ENCODE measurements at places on chromosomes 4 and X.
A peak's percentile ranks its signal among the peaks of the same experiment; 100 is the strongest.

DNA sequence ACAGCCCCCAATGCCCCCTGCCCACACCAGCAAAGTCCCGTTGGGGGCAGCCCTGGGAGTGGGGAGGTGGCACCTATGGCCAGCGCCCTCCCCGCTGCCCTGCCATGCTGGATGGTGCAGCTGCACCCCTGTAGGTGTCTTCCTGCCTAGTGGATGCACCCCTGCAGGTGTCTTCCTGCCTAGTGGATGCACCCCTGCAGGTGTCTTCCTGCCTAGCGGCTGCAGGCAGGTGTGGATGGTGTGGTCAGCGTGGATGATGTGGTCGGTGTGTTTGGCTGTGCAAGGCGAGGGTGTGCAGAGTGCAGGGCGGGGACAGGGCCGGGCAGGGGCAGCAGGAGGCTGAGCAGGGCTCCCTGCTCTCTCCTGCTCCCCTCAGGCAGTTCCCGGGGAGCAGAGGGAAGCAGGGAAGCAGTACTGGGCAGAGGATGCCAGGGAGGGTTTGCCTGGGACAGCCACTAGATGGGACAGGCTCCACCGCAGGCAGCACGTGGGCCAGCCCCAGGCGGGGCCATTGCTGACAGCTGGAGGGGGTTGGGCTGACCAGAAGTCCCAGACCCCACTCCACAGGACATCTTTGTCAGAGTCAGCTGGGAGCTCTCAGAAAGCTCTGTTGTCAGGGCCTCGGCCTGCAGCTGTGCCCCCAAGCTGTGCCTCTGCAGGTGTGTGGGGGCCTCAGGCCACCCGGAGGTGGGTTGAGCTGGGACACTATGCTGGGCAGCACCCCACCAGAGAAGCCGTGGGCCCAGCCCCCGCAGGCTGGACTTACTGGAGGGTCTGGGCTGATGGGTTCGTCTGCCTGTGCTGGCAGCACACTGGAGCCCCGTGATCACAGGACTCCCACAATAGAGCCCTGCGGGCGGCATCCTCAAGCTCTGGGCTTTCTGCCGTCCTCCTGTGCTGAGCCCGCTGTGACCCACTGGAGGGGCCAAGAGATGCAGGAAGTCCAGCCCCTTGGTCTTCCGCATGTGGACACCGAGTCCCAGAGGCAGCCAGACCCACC lies 23.7 kb downstream of the DOK7 start:
- no peak for DNase-seq

DNA sequence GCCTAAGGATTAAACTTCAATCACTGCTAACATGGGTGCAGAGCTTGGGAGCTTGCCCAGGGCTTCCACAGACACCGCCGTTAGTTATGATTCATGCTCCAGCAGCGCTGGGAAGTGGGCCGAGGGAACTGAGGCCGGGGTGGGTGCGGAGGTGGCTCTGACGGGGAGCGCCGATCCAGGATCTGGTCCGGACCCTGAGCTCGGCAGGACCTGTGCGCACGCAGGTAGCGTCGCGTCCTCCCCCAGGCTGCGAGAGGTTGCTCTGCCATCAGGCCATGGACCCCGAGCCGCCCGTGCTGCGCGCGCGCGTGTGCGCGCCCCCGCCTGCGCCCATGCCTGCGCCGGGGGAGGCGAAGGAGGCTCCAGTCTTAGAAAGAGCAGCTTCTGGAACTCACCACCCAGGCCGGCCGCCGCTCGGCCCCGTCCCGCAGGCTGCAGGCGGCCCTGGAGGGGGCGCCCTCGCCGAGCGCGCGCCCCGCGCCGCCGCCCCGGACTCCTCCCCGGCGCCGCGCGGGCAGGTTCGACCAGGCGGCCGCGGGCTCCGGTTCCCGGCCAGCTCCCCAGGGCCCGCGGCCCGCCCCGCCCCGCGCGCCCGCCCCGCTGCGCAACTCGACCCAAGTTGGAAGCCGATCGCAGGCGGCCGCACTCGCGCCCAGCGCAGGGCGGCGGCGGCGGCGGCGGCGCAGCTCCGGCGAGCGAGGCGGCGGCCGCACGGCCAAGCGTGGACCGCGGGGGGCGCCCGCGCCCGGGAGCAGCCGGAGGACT lies 732 bp upstream of the ADRA2C start:
- peak; percentile 13 for DNase-seq

GRCh38 chrX:81336455-81337152 lies 134.7 kb downstream of the SH3BGRL start:
- DNase-seq, result no peak

DNA sequence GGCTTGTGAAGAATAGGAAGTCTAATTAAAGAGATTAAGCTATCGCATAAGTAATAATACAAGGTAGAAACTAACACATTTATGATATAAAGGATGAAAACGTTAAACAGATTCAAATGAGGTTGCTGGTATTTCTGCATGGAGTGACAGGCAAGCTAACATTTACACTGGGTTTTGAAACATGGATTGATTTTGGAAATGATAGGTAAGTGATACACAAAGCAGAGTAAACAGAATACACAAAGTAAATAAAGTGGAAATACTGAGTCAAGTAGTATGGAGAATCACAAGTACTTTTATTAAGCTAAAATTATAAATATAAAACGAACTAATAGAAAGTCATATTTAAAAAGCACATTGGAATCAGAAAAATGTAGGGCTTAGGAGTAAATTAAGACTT lies 665.3 kb downstream of the STPG2 start:
- no peak for DNase-seq

Data from RWPE1 (cell line).